Trophoblast cell (in vitro differentiated cells and primary cell): ENCODE measurements at places on chromosomes 1 and 21.

GRCh38 chr1:232968391-232968790 is 18.0 kb downstream of the NTPCR start:
- DNase-seq = no peak

DNA sequence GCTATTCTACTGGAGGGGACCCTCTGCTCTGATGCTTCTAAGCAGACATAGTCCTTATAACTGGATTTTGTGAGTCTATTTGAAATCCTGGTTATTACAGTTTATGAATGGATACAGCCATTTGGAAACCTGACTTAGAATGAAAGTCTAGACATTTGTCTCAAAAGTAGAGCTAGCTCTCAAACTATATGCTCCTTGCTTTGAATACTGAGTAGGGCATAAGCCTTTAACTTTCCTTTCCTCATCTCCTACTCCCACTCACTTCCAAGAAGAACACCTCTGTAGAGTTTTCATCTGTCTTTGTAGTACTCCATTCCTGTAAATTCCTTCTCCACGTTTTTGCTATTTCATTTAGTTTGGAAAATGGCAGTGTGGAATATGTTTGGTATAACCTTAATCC is 9.0 kb upstream of the ARID1A start:
- no peak for DNase-seq

DNA sequence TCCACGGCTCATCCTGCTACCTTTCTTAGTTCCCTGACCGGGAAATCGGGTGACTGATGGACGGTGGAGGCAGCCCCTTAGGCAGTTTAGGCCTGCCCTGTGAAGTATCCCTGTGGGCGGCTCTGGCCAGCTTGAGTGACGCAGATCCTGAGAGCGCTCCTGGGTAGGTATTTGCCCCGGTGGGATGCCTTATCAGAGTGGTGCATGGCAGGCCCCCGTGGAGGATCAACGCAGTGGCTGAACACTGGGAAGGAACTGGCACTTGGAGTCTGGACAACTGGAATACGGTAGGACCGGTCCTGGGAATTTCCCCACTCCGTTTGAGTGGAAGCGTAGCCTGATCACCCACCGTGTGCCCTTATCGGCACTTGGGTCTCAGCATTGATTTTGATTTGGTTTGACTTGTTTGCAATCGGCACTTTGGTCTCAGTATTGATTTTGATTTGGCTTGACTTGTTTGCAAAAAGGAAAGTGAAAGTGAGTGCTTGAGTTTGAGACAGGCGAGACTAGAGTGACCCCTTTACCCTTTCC is 15.2 kb downstream of the PLA2G2F start:
- no peak for DNase-seq

GRCh38 chr1:155977690-155978324 is 540 bp downstream of the ARHGEF2 start:
- DNase-seq = peak; percentile 42

DNA sequence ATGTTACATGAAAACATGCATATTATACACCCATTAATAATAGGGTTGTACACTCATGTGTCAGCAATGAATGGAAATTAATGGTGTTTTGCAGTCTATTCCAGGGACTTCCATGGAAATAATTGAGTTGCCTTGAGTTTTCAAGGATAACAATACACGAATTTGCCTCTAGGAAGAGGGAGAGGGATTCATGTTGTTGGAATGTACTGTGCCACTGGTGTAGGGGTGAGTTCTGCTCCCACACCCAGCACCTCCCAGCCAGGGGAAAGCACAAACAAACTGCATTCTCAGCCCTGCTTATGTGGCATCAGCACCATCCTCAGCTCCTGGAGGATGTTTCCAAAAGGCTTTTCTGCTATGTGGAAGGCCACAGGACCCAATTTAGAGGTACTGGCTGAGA is 57.8 kb downstream of the BCAR3 start:
- peak; percentile 59 for DNase-seq

- DNase-seq = peak; percentile 23
Measured at GRCh38 chr21:37166733-37167132, 93.7 kb downstream of the TTC3 start.

DNA sequence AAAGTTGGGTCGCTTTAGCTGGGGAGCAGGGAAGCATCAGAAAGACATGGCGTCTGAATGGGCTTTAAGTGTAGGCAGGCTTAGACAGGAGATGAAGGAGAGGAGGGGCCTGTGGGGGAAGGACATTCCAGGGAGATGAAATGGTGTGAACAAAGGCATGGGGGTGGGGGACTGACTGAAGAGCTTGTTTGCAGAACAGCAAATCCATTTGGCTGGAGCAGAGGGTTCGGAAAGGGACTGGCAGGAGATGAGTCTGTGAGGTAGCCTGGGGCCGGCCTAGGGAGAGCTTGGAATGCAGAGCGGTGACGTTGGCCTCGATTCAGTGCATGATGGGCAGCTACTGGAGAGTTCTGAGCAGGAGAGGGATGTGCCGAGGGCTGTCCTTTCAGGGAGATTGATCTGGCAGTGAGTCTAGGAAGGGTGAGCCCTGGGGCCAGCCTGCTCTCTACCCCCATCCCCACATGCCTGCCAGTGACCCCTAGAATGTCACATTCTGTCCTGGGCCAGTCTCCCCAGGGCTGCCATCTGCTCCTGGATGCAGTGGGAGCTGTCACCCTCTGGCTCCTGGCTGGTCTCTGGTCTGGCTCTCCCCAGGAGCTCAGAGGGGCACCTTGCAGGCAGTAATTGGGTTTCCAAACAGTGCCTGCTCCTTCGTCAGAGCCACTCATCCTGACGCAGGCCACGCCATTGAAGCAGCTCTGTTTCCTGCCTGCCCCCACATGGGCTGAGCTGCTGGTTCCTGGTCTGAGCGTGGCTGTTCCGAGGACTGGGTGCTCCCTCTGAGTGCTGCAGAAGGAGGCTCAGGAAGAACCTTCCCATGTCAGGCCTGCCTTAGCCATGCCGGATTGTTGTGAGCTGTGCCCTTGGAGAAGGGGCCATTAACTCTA is 22.3 kb upstream of the TMEM222 start:
- DNase-seq = peak; percentile 53
